ENCODE measurements at places on chromosomes 3 and 15.

GRCh38 chr15:91872356-91873137 lies 19.0 kb downstream of the SLCO3A1 start:
- no peak for DNase-seq

GRCh38 chr3:146504498-146505197 lies 35.3 kb upstream of the PLSCR2 start:
- no peak for DNase-seq

- no peak for DNase-seq
These were observed 169.5 kb downstream of the ATP10A start for GRCh38 chr15:25693321-25694238.

GRCh38 chr3:160665784-160666526 lies 11.0 kb upstream of the ARL14 start:
- no peak for DNase-seq

DNA sequence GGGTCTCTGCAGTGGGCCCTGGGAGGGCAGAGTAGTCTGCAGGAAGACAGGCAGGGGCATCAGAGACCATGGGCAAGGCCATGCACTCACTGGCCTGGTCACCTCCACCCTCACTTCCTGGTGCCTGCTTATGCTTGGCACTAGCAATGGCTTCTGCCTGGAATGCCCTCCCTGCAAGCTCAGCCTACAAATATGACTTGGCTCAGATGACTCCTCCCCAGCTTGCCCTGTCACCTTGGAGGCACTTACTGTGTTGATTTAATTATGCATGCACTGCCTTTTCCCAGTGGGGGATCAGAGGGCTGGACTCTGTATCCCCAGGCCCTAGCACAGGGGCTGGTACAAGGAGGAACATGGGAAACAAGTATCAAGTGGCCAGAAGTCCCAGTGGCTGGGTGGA lies 7.8 kb downstream of the C3orf18 start:
- DNase-seq = no peak

GRCh38 chr15:44009038-44009437 lies 182.2 kb downstream of the WDR76 start:
- no peak for DNase-seq

DNA sequence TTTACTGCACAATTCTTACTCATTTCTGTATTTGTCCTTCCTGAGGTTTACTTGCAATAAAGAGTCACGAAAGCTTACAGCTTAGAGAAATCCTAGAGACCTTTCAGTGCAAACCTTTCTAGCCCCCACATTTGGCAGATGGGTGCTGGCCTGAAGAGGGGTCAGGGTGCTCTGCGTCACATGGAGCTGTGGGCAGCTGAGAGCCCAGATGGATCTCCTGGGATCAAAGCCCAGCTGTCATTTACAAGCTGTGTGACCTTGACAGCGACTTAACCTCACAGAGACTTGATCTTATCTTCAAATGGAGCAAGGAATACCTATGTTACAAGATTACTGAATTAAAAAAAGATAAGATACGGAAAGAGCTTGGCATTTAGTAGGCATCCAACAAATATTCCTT lies 24.0 kb upstream of the RAF1 start:
- DNase-seq = no peak

DNA sequence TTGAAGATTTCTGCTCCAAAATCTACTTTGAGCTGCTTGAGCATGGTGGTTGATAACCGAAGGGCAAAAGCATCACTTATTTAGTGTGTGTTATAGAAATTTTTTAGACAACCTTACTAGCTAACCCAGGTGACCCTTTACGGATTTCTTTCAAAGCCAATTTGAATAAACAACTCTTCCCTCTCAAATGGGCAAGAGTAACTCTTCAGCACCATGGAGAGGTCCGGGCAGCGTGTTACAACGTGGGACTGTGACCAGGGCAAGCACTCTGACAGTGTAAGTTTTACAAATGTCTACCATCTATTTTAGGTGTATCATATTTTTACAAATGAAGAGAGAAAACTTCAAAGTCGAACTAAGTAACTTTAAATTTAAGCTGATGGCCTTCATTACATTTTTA lies 471.8 kb downstream of the MFSD1 start:
- no peak for DNase-seq

DNA sequence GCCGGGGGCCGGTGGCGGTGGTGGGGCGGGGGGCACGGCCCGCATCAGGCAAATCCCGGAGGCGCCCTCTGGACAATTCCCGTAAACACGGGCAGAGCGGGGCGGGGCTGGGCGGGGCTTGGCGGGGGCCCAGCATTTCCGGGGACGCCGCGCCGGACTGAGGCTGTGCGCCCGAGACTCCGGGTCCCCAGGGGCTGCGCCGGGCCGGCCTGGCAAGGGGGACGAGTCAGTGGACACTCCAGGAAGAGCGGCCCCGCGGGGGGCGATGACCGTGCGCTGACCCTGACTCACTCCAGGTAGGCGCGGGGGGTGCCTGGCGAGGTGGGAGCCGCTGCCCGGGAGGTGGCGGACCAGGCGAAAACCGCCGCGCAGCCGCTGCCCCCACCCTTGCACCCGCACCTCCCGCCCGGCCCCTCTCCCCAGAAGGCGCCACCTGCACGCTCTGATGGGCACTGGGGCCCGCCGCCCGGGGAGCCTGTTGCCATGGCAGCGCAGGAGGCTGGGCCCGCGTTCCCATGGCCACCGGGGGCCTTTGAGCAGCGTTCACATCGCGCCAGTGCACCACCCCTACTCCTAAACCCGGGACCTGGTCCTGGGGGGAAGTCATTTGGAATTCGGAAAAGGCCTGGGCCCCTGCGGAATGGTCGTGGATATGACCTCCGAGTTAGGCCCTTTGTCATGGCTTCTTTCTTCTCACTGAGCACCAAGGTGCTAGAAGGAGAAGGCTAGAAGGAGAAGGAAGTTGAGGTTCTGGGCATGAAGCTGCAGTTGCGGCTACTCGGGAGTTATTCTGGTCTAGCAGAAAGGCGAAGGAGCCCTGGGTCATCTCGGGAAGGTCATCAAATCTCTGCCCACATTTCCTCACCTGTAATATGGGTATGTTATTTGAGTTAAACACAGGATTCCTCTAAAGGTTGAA lies 16.1 kb upstream of the SEMA4B start:
- DNase-seq = peak; percentile 65

- DNase-seq = no peak
These were observed 219.9 kb upstream of the PROK2 start for GRCh38 chr3:72004749-72005292.

DNA sequence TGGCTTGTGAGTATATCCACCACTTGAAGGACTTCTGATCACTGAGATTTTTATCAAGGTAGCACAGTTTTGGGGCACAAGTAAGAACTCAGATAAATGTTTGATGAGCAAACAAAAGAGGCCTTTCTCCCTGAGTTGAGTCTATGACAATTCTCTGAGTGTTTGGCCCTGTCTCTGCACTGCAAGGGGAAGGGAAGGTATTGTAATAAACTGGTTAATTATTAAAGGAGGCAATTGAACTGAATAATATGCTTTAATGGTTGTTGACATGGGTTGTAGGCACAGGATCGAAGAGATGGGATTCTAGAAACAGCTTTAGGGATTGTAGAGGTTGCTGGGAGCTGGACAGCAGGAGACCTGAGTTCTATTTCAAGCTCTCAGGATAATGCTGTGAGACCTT lies 95.0 kb upstream of the MRPL3 start:
- no peak for DNase-seq

GRCh38 chr3:13012221-13012691 lies 61.0 kb downstream of the IQSEC1 start:
- peak; percentile 49 for DNase-seq

GRCh38 chr3:126147932-126148683 lies 32.3 kb downstream of the ALDH1L1 start:
- DNase-seq = no peak

GRCh38 chr3:110865934-110866333 lies 205.7 kb upstream of the NECTIN3 start:
- DNase-seq = no peak

- DNase-seq = no peak
These were observed 835 bp downstream of the MEIS2 start for GRCh38 chr15:37099319-37100108.

DNA sequence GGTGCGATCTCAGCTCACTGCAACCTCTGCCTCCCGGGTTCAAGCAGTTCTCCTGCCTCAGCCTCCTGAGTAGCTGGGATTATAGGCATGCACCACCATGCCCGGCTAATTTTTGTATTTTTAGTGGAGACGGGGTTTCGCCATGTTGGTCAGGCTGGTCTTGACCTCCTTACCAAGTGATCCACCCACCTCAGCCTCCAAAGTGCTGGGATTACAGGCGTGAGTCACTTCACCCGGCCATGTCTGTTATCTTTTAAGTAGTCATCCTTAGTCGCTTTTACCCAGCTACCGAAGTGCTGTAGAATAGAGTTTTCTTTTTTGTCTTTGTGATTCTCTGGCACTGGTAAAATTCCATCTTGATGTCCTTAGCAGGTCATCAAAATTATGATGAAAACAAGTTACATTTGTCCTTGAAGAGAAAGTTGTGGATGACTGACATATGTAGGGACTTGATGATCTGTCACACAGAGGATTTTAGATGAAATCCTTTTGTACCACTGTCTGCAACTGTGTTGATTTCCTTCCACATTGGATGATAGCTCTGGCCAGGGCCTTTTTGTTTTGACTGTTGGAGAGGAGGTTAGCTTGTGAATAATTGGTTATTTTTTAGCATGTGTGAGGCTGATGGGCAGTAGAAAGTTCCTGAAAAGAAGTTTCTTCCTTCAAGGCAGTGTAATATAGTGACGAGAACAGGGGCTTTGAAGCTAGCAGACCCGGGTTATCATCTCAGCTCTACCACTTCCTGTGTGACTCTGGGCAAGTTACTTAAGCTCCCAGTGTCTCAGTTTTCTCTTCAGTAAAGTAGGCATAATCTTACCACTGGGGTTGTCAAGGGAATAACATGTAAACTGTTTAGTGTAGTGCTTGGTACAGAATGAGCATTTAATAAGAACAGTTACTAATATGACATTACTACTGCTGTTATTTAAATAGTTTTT lies 18.8 kb downstream of the ATG7 start:
- peak; percentile 61 for DNase-seq

DNA sequence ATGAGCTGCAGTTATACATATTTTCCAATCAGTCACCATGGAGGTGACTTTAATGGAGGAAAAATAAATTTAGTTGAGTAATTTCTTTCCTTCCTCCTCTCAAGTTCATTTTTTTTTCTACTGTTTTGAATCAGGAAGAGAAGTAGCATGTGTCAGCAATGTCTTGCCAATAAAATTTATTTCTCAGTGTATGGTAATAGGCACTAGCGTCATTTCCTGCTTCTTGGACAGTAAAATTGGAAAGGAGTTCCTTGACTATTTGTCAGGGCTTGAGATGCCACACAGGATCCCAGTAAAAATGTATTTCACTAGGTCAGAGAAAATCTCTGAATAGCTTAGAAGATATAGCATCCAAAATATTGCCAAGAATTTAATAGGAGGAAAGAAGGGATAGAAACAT lies 605.9 kb downstream of the ROBO1 start:
- no peak for DNase-seq

- no peak for DNase-seq
These were observed 26.8 kb upstream of the KLHL25 start for GRCh38 chr15:85821545-85821944.

DNA sequence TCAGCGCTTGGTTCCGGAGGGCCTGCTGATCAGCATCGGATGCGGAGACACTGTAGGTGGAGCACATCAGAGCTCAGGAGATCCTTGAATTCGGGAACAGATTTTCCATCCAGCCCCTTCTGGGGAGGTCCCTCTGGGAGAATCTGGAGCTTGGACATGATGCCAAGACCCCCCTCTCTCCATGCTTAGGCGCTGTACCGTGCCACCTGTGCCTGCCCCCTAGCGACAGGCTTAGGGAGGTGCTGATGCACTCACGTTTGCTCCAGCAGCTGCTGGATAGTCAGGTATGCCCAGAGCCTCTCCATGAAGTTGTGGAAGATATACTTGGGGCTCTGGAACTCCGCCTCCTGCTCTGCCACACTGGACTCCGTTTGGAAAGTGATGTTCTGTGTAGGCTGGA lies 9.7 kb downstream of the ITIH4 start:
- DNase-seq = no peak

DNA sequence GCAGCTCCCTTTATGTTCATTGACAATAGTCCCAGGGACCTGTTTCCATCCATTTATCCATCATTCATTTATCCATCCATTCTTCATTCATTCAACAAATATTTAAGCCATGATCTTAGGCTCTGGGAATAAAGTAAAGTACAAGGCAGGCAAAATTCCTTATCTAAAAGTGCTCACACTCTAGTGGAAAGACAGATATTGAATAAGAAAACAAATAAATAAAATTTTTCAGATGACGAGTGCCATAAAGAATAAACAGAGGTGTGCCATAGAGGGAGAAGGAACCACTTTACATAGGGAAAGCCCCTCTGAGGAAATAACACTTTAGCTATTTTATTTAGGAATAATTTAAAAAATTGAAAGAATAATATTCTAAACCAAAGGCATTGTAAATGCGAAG lies 76.2 kb downstream of the COL8A1 start:
- no peak for DNase-seq

GRCh38 chr3:52029053-52029452 lies 27.3 kb downstream of the DUSP7 start:
- no peak for DNase-seq

DNA sequence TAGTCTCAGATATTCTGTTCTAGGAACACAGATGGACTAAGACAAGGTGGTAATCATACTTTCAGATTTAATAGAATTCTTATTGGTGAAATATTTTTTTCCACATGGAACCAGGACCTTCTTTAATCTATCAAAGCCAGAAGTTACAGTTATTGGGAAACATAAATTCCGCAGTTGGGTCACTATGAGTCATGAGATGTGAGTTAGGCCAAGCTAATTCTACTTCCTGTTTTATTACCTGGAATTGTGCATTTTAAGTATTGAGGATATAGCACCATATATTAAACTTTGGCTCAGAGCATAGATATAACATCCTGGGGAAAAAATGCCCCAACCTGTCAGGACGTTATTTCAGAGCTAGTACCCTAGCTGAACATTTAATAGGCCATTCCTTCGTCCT lies 96.4 kb upstream of the P3H2 start:
- no peak for DNase-seq

- no peak for DNase-seq
These were observed 26.2 kb upstream of the ANP32A start for GRCh38 chr15:68846851-68847439.

- DNase-seq = no peak
These were observed 135.2 kb upstream of the CTNNB1 start for GRCh38 chr3:41064070-41064469.

- no peak for DNase-seq
These were observed 30.5 kb downstream of the CD47 start for GRCh38 chr3:108060331-108060730.

GRCh38 chr3:101825904-101826445 lies 23.3 kb upstream of the NFKBIZ start:
- no peak for DNase-seq

- DNase-seq = peak; percentile 22
These were observed 36.9 kb upstream of the TRIM59 start for GRCh38 chr3:160486459-160486869.

Measured in CD4-positive, alpha-beta memory T cell (primary cell).